ENCODE measurements at places on chromosomes 6 and 20.

GRCh38 chr6:23659125-23659524, 466.9 kb upstream of the NRSN1 start:
- no peak for DNase-seq

DNA sequence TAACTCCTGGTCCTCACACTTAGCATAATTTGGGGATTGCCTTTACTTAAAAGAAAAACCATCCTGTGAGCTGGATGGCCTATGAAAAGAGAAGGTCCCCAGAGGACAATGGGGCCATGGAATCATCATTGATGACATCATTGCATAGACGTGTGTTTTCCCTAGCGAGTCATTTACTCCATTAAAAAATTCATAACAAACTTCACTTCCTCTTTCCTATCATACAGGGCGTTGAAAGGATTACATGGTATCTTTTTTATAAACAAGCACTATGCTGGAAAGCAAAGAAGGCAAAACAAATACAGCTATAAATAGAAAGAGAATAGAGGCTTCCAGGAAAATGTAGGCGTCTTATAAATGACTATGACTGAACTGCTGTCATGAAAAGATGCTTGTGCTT, 11.3 kb upstream of the COL12A1 start:
- DNase-seq: no peak

DNA sequence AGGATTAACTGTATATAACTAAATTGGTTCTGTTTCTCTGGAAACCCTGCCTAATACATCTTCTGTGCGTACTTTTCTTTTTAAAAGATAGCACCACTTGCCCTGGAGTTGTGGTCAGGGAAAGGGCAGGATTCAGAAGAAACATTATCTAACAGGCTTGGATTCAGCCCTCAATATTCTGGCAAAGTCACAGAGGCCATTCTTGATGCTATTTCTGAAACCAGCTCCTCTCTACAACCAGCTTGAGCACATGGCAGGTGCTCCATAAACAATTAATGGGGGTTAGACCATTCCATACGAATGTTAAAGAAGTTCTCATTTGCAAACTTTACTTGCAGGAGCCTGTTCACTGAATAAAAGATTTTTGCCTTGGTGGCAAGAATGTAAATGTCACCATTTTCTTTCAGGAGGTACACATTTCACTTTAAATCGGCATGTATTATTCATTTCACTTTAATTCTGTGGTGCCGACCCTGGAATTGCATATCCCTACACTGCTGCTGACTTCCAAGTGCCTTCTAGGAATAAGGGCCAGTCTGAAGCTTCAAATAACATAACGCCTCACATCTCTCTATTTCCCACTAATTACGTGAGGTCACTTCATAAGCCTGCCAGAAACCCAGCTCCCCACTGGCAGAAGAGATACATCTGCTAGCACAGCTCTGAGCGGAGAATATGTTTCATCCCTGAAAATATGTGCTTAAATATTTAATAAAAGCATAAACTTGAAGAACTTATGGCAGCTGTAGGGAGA, 248.7 kb downstream of the ADGRG6 start:
- no peak for DNase-seq

GRCh38 chr6:14216946-14217684, 99.5 kb downstream of the CD83 start:
- DNase-seq: no peak

DNA sequence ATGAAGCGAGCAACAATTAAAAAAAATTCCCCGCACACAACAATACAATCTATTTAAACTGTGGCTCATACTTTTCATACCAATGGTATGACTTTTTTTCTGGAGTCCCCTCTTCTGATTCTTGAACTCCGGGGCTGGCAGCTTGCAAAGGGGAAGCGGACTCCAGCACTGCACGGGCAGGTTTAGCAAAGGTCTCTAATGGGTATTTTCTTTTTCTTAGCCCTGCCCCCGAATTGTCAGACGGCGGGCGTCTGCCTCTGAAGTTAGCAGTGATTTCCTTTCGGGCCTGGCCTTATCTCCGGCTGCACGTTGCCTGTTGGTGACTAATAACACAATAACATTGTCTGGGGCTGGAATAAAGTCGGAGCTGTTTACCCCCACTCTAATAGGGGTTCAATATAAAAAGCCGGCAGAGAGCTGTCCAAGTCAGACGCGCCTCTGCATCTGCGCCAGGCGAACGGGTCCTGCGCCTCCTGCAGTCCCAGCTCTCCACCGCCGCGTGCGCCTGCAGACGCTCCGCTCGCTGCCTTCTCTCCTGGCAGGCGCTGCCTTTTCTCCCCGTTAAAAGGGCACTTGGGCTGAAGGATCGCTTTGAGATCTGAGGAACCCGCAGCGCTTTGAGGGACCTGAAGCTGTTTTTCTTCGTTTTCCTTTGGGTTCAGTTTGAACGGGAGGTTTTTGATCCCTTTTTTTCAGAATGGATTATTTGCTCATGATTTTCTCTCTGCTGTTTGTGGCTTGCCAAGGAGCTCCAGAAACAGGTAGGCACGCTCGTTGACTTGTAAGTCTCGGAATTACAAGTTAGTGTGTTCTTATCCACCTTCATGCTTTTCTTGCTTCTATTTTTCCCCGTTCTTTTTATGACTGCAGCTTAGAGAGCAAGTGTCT, at the start of gene EDN1:
Gene EDN1, plus strand, starts transcription at position 429 of the 888 bp plus-strand sequence. Its CDS starts 269 bp downstream, at position 698.
- DNase-seq: peak; percentile 31

- DNase-seq: no peak
Observed at GRCh38 chr6:157107571-157107914, 215.8 kb downstream of the TMEM242 start.

- no peak for DNase-seq
Observed at GRCh38 chr20:47063407-47063806, 168.8 kb downstream of the EYA2 start.

DNA sequence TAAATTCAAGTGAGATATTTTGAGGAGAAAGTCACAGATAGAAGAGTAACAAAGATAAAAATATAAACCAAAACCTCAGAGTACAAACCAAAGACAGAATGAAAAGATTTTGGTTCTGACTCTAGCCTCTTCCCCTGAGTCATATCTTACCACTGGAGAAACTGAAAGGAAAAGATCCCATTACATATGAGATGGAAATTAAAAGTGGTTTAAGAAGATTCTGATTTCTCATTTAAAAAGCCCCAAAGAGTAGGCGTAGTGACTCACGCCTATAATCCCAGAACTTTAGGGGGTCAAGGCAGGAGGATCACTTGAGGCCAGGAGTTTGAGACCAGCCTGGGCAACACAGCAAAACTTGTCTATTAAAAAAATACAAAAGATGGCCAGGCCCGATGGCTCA, 30.6 kb downstream of the SPINT4 start:
- DNase-seq: no peak

GRCh38 chr6:136403110-136403980, 113.7 kb upstream of the BCLAF1 start:
- no peak for DNase-seq

DNA sequence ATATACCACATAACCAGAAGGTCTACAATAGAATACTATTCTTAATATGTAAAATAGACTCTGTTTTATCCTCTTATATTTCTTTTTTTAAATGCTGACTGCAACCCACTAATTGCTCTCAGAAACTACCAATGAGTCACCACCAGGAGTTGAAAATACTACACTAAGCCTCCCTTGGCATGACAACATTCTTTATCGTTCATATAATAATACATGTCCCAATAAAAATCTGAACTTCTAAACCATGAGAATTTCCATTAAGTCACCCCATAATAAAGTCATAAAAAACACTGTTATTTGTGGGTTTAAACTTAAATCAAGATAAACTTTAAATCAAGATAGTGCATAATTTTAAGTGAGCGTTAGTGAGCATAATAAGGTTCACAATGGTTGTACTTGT, 4.2 kb downstream of the HACE1 start:
- DNase-seq: no peak

GRCh38 chr6:91167846-91168245, 581.0 kb upstream of the MAP3K7 start:
- DNase-seq: no peak

- no peak for DNase-seq
Observed at GRCh38 chr6:107132330-107132954, 17.1 kb upstream of the BEND3 start.

GRCh38 chr6:143782481-143782880, 60.7 kb upstream of the LTV1 start:
- DNase-seq: no peak

DNA sequence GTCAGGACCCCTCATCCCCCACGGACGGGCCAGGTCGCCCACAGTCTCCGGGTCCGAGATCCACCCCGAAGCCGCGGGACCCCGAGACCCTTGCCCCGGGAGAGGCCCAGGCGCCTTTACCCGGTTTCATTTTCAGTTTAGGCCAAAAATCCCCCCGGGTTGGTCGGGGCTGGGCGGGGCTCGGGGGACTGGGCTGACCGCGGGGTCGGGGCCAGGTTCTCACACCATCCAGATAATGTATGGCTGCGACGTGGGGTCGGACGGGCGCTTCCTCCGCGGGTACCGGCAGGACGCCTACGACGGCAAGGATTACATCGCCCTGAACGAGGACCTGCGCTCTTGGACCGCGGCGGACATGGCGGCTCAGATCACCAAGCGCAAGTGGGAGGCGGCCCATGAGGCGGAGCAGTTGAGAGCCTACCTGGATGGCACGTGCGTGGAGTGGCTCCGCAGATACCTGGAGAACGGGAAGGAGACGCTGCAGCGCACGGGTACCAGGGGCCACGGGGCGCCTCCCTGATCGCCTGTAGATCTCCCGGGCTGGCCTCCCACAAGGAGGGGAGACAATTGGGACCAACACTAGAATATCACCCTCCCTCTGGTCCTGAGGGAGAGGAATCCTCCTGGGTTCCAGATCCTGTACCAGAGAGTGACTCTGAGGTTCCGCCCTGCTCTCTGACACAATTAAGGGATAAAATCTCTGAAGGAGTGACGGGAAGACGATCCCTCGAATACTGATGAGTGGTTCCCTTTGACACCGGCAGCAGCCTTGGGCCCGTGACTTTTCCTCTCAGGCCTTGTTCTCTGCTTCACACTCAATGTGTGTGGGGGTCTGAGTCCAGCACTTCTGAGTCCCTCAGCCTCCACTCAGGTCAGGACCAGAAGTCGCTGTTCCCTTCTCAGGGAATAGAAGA, 978 bp downstream of the HLA-A start:
- no peak for DNase-seq

DNA sequence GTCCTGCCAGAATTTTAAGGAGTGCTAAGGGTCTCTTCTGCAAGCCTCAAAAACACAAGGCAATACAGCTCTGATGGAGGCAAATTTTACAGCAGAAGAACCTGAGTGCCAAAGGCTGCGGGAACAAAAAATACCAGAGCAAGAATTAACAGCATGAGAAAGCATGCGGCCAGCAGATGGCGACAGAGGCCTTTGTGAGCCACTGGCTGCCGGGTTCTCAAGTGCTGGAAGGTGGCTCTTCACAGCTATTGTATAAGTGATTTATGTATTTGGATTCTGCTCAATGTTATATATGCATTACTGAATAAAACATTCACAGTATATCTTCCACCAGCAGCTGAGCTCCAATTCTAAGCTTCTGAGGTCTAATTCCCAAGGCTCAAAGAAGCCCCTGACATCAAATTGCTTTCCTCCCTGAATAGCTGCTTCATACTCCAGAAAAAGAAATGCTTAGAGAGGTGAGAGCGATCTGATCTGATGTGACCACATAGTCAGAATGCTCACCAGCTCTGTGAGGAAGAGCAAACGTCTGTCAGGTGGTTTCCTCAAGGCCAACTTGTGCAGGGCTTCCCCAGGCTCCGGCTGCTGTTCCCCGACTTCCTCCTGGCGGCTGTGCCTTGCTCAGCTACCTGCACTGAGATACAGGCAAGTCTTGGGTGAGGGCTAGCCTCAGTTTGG, 58.6 kb downstream of the PPP1R3G start:
- DNase-seq: peak; percentile 73

DNA sequence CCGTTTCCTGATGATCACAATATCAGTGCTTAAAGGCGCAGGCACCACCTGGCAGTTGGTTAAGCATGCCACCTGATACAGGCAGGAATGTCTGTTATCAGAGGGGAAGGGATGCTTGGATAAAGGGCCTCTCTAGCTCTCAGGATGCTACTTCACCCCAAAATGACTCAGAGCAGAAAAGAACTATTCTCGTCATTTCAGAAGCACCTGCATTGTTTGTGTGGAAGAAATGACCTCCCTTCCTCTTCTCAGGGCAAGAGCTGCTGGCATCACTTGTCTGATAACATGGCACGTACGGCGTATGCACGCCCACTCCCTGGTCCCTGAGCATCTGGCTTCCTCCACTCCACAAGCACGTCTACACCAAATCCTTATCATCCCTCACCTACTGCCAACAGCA, 47.3 kb downstream of the ATP9A start:
- DNase-seq: no peak

DNA sequence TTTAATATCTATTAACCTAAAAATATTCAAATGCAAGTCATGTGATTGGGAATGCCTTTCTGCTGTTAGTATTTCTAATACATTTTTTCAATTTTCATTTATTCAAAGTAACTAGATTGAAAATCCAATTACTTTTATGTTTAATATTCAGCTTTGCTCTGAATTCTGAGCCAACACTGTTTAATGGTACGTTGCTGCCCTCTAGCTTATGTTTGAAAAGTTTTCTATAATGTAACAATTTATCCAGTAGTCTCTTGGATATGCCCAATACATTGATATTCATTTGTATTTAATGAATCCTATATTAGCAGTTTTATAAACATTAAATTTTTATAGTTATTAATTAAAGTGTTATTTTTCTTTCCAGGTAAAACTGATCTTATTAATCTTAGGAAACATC, 47.4 kb downstream of the LGSN start:
- no peak for DNase-seq

DNA sequence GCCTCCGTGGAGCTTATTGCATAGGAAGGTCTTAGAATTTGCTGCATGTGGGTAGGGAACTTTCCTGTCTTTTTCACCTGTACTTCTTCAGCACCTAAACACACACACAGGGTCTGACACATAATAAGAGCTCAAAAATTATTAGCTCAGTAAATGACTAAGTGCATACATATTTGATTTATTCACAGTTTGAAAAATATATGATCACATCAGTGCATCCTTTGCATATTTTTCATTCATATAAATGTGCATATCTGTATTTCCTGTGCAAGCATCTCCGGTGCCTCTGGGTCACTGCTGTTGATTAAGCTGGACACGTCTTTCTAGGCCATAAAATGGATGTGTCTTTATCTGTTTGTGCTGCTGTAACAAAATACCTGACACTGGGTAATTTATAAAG, 234.7 kb downstream of the UST start:
- no peak for DNase-seq

- DNase-seq: no peak
Observed at GRCh38 chr6:114467931-114468330, 125.1 kb upstream of the HS3ST5 start.

- DNase-seq: no peak
Observed at GRCh38 chr6:53975941-53976615, 135.2 kb upstream of the MLIP start.

- DNase-seq: no peak
Observed at GRCh38 chr6:100194535-100194934, 200.5 kb upstream of the MCHR2 start.

- no peak for DNase-seq
Observed at GRCh38 chr6:48844696-48845095, 618.4 kb downstream of the MMUT start.

- DNase-seq: no peak
Observed at GRCh38 chr6:16840291-16840690, 79.0 kb upstream of the ATXN1 start.

GRCh38 chr6:51844336-51844735, 243.1 kb downstream of the PKHD1 start:
- DNase-seq: no peak

- DNase-seq: no peak
Observed at GRCh38 chr6:81739230-81740195, 13.0 kb downstream of the TENT5A start.

- DNase-seq: no peak
Observed at GRCh38 chr20:41318271-41318649, 729 bp upstream of the ZHX3 start.

GRCh38 chr20:7980332-7981046, 39.1 kb downstream of the TMX4 start:
- DNase-seq: no peak

Measured in stimulated activated CD4-positive, alpha-beta T cell treated with anti-CD3 and anti-CD28 coated beads, Interleukin-12 subunit alpha, Interleukin-12 subunit beta, amount 100 ng/mL, for 48 hours (primary cell).